ENCODE measurements at places on chromosomes 1 and 21.

DNA sequence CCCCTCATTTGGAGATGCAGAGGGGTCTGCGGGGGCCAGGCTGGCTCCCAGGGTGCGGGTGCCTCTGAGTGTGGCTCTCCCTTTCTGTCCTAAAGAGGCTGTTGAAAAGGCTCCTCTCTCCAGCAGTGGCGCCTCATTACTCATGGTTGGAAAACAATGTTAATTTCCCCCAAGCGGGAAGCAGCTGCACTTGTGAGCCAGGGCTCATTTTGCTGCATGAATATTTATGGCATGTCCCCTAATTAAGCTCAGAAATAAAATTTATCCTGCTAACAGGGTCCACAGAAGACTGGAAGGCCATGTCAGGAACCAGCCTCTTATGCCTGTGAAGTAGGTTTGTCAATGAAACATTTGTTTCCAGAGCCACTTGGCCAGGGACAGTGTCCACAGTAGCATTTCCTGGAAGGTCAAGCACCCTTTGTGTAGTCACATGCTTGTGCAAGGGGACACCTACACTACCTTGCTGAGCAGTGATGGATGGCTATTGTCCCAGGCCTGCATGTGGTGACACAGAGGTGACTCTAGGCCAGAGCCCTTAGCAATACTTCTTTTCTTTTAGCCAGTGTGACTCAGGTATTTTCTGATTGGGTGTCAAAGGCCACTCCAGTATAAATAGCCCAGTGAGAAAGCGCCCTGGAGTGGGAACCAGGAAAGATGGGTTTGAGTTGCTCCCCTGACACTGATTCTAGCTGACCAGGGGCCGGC is 259.0 kb downstream of the FOXD2 start:
- DNase-seq, result no peak

DNA sequence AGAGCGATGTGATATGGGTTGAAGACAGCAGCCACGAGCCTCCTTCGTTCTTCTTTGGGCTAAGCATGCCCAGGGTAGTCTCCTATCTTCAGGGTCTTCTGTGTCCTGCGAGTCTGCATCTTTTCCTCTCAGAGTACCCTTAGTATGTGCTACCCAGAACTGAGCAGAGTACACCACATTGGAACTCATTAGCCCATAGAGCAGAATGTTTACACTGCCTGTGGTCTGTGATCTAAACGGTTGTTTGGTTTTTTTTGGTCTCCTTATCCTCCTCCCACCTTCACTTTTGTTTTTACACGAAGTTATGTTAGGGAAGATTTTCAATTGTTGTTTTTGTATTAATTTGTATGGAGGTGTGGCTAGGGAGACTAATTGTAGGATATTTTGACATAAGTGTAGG is 126.4 kb downstream of the NEK7 start:
- DNase-seq, result no peak

DNA sequence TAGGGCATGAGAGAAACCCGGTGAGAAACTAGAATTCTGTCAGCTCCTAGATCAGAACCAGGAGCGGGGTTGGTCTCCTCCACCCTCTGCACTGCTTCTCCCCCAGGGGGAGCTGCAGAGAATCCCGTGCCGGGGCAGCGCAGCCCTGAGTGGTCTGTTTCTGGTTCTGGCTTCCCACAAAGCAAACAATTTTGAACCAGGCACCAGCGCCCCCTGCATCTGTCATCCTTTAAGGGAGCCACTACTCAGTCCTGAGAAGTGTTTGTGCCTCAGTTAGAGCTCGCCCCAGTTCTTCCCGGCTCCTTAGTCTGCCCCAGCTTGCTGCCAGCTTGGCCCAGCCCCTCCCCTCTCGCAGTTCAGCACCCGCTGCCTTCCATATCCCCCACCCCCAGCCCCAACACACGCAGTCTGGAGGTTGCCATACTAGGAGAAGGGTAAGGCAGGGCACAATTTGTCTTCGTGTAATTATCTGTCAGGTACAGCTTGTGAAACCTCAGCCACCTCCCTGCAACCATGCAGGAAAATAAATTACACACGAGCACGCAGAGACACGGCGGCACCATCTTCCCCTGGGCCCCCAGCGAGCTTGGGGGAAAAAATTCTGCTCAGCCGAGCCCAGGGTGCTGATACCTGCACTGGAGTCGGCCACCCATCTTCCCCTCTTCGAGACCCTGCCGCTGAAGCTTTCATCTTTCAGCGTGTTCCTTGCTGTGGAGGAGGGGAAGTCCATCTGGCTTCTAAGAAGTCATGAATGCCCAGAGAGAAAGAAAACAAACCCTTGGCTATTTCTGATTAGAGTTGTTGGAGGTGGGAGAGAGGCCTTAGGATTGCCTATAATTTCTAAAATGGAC is 62.6 kb upstream of the CD1D start:
- DNase-seq, result no peak

DNA sequence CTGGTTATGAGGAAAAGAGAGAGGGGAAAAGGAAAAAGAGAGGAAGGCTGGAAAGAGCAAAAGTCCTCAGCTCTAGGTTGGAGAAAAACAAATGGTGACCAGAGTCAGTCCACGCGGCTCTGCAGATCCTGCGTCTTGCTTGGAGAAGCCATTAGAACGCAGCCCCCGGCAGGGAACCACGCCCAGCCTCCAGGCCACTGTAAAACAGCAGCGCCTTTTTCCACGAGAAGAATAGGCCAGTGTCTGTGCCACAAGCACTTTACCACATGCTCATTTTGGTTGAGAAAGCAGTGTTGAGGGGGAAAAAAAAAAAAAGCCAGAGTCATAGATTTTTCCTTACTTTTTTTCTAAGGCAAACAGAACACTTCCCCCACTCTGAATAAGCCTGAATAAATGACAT is 846.9 kb upstream of the ADAMTS5 start:
- no peak for DNase-seq

- DNase-seq, result no peak
Measured at GRCh38 chr1:231106347-231106746, 55.5 kb upstream of the TRIM67 start.

- no peak for DNase-seq
Measured at GRCh38 chr1:54332781-54333585, 73.2 kb downstream of the SSBP3 start.

DNA sequence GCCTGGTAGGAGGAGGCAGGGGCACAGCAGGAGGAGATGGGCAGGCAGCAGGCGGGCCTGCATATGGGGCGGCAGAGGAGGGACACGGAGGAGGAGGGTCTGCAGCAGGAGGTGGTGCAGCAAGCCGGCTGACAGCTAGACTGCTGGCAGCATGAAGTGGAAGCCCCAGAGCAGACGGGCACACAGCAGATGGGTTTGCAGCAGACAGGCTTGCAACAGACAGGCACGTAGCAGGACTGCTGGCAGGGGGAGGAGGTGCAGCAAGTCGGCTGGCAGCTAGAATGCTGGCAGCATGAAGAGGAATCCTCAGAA is 615 bp downstream of the KRTAP10-5 start:
- no peak for DNase-seq

GRCh38 chr1:58592522-58593134 is 15.6 kb upstream of the TACSTD2 start:
- no peak for DNase-seq

- DNase-seq, result no peak
Measured at GRCh38 chr1:42176902-42177519, 12.5 kb upstream of the GUCA2A start.

GRCh38 chr1:11384170-11384554 is 94.8 kb upstream of the DISP3 start:
- no peak for DNase-seq

GRCh38 chr1:201505503-201505890 is 1.4 kb downstream of the CSRP1 start:
- DNase-seq, result no peak

DNA sequence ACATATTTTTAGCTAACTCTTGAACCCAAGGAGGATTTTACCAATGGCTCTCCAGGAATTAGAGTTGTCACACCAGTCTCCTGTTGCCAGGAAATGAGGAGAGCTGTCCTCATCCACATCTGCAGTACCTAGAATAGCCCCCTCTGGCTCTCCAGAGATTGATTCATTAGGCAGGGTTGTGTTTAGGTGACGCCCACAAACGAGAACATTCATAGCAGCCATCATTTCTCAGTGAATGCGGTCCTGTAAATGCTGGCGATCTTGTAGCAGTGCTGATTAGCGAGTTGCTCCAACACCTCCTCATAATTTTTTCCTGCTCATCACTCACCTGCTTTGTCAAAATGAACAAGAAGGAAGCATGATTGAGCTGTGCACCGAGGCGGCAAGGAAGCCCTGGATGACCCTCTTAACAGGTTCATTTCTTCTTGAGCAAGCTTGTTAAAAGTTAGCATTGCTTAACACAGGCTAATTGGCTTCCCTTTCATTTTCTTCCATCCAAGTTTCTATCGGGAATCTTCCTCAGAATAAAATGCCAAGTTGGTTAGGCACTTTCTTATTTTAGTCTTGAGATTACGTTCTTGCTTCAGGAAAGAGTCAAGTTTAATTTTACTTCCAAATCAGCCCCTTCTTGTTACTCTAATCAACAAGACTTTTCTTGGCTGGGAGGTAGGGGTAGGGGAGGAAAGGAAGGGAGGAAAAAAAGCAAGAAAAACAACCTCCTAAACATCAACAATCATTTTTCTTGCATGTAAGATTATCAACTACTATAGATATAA is 16.5 kb upstream of the KLHDC8A start:
- no peak for DNase-seq

DNA sequence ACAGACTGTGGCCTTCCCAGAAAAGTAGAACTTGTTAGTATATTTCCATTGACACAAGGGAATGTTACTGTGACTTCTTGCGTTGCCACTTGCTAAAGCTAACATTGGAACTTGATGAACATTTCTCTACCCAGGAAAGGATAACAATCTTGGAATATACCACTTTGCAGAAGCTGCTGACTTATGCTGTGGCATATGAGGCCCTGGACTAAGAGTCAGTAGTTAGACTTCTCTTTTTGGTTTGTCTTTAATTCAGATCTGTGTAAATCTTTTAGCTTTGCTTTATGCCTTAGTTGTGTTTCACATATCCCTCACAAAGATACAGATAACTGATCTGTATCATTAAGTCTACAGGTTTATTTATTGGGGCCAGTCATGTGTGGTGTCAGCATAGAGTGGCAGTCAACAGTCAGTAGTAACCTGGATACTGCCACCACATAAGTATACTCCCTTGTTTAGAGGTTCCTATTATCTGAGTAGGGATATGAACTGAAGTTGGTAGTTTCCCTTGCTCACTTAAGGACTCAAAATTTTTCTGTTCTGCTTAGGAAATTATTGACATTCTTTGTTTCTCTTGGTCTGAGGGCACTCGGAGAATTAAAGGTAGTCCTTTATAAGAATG is 14.7 kb downstream of the RNF2 start:
- no peak for DNase-seq

DNA sequence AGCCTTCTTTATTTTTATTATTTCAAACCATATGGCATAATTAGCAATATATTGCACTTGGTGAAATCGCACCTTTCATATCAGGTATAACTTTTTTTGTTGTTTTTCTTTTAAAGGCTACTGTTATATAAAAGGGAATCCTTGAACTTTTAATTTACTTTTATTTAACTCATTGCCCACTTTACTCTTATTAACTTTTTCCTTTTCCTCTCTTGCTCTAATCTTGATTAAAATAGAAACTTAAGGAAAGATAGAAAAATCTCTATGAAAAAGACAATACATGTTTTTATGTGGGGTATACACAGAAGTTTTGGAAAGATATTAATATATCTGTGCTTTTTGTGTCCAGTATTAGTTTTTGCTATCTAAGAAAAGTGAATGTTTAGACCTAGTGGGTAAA is 805.8 kb downstream of the USP25 start:
- no peak for DNase-seq

DNA sequence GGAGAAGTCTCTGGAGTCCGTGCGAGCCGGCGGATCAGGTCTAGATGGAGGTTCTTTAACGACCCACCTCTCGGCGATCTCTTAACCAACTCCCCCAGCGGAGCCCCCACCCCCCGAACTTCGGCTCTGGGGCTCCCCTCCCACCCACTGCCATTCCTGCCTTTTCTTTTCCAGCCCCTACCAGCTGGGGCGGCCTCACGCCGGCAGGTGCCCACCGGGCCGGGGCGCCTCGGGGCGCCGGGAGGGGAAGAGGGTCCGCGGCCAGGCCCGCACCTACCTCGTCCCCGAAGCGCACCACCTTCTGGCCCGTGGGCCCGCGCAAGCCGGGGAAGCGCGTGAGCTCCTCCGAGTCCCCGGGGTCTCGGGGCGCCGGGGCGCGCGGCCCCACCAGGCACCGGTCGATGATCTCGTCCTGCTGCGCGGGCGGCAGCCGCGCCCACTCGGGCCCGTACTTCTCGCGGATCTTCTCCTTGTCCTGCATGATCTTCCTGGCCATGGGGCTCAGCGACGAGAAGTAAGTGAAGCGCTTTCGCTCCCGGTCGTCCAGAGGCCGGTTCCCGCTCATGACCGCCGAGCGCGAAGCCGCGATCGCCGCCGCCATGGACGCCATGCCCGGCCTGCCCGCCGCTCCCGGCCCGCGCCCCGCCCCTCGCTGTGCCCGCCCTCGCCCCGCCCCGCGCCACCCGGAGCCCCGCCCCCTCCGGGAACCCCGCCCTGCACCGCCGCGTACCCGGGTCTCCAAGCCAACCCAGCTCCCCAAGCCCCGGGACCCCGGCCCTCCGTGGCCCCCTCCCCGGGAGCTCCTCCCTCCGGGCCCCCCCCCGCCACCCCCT is at the start of gene C1orf198:
TSS of gene C1orf198 (minus strand) at position 619 of the 833 bp plus-strand sequence. CDS start at position 610, 9 bp downstream.
- DNase-seq, result peak; percentile 51

DNA sequence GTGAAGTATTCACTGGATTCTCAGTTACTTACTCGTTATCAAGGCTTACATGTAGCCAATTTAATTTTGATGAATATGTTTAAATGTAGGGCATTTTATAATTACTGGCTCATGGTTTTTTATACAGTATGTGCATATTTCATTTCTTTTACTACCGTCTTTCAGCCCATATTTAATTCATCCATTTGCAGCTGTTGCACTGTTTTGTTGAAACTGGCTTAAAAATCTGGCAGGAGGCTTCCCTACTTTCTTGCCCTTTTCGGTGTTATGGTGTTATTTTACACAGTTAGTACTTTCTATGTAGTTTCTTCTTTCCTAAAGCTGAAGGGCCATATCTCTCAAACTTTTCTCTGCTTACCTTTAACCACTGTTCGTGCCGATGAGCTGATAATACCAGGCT is 54.2 kb downstream of the ITSN1 start:
- no peak for DNase-seq

- no peak for DNase-seq
Measured at GRCh38 chr1:117630423-117630998, 24.7 kb downstream of the TENT5C start.

DNA sequence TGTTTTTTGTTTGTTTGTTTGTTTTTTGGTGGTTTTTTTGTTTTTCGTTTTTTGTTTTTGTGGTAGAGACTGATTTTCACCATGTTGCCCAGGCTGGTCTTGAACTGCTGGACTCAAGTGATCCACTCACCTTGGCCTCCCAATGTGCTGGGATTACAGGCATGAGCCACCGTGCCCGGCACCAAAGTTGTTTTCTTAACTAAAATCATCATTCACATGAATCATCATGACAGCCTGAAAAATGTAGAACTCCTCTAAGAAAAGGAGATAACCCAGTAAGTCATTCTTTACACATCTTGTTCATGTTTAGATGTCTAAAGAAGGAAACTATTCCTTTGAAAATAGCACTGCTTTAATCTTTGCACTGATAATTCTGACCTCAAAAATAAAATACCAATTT is 37.5 kb downstream of the DISP1 start:
- no peak for DNase-seq

- DNase-seq, result no peak
Measured at GRCh38 chr1:24294716-24295371, 24.3 kb upstream of the GRHL3 start.

- DNase-seq, result no peak
Measured at GRCh38 chr1:174008269-174008668, 13.9 kb downstream of the RC3H1 start.

All from T-helper 2 cell (primary cell).